ENCODE measurements at places on chromosomes 12 and 14.

GRCh38 chr14:71498212-71498611 lies 434.0 kb upstream of the RGS6 start:
- DNase-seq, result no peak

DNA sequence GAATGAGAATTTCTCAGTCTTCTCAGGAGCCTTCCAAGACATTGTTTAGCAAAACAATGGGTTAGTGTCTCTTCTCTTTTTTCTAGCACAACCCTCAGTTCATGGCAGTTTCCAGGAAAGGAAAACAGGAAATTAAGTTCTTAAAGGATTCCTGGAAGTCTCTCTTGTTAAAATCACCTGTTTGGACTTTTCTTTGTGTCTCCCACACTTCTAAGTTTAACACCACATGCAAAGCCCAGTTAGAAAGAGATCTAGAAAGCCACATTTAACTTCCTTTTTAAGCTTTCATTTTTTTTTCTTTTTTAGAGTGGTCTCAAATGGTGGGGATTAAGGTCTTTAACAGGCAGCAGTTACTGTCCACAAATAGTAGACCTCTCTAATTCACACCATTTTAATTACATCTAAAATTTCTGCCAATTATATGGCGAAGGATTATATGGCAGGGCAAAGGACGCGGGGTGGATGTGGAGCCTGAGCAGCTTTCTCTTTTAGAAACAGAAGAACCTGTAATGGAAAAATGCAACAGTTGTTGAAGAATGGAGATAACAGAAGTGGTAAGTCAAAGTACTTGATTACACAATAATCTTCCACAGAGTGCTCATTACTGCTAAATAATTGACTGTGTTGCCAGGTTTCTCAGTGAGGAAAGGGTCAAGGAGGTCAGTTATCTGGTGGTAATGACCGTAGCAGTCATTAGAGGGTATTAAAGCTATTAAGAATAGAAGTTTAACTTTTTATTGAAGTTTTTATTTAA lies 298.6 kb downstream of the AKAP6 start:
- no peak for DNase-seq

- DNase-seq, result no peak
These were observed 10.5 kb downstream of the LARP4 start for GRCh38 chr12:50411051-50411660.

DNA sequence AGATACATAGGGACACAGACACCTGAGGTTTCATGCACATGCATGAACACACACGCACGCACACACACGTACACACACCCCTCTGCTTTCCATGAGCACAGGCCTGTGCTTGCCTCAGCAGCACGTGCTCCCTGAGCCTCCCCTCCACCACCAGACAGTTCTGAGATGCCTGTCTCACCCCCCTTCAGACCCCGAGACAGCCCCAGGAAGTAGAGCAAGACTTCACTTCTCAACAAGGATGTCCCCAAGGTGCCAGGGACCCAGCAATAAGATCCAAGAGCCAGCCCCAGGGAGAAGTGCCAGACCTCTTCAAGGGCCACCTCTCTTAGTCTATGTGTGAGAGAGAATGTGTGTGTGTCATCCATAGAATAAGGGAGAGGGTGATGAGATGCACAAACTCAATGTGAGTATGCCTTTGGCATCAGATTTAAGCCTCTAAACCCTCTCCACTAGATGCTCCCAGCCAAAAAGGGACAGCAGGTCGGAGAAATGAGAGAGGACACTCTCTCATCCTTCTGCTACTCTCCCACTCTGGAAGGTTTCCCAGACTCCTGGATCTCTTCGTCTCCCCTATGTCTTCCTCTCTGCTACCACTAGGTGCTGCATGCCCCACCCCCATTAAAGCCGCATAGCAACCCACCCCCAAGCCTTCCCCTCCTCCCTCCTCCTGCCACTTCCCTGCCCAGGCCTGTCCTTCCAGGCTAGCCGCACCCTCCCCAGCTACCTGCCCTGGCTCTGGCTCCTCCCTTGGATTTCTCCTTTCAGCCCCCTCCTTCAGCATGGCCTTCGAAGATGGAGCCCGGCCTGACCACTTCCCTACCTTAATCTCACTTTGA lies 7.7 kb downstream of the RARG start:
- no peak for DNase-seq

GRCh38 chr14:106003351-106003750 lies 477.0 kb downstream of the TMEM121 start:
- no peak for DNase-seq

DNA sequence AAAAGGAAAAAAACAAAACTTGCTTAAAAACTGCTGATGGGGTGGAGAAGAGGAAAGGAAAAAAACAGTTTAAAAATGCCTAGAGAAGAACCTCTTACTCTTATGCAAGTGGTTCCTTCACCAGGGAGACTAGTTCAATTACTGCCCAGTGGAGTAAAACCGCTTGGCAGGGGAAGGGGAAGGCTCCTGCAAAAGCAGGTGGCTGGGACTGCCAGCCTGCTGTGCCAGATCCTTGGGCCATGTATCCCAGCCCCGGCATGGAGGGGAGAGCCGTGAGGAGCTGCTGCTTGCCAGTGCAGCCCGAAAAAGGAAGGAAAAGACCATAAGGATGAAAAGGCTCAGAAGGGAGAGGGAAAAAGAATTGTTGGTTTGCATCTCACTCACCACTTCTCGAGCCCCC lies 123.0 kb downstream of the FSCB start:
- no peak for DNase-seq

DNA sequence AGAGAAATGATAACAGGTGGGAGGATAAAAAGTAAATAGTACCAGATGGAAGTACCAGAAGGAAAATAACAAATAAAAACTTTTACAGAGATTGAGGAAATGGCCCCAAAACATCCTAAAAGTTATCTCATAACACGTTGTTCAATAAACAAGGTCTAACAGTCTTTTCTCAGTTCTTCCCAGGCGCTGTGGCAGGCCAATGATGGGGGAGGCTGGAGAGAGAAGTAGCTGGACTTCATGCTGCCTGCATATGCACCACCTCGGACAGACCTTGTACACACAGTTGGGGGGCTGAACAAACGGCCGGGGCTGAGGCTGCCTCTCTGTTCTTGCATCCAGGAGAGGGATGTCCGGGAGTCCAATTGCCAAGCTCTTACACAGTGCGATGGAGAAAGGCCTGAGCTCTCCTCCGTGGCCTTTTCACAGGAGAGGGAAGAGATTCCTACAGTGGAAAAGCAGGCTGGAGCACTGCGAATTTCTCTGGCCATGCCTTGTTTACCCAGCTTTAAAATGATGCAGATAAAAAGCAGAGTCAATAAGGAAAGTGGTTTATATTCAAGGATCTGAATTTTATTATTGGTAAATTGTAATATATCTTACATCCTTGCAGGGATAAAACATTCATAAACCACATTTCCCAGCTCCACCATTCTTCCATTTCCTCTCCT lies 109.8 kb downstream of the PHLDA1 start:
- no peak for DNase-seq

DNA sequence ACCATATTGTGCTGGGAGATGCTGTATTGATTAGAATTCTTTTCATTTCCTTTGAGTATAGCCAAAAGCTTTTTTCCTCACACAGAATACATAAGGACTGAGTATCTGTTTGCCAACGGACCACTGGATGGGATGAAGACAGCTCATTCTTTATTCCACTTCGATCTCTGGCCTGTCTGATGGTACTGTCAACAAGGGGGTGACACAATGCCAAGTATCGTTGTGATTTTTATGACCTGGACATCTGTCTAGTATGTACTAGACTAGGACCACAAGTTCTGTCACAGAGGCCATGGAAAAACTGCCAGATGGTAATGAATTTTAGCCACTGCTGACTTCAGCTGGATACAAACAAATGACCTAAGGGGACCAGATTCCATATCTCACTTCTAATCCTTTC lies 502.7 kb downstream of the SOX5 start:
- DNase-seq, result no peak

DNA sequence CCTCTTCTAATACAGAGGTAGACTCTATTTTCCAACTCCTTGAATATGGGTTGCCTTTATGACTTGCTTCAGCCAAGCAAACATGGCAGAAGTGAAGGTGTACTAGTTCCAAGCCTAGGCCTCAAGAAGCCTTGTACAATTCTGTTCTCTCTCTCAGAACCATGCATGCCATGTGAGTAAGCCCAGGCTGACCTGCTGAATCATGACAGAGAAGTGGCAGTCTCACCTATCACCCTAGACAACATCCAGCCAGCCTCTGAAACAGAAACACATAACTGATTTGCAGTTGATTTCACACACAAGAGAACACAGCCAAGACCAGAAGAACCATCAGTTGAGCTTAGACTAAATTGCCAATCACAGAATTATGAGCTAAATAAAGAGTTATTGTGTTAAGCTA lies 157.2 kb downstream of the GARIN6 start:
- DNase-seq, result no peak

DNA sequence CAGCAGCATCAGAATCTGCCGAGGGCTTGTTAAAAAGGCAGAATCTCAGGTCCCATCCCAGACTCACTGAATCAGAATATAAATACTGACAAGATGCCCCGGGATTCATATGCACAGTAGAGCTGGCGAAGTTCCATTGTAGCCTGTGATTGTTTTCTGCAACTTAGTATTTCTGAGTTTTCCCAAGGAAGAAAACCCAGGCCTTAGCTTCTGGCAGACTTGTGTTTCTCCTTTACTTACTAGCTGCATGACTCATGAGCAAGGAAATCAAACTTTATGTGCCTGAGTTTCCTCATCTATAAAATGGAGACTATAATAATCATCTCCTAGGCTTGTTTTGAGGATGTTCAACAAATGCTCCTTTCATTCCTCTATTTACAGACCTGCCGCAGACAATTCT lies 278.5 kb upstream of the PLEKHG7 start:
- DNase-seq, result no peak

GRCh38 chr14:66401449-66402095 lies 84.6 kb upstream of the CCDC196 start:
- no peak for DNase-seq
